Motor neuron (in vitro differentiated cells): ENCODE measurements at places on chromosomes 6 and 20. TPM values are rescaled to one million over a fixed set of nuclear protein-coding genes. Genes with fewer than 3 reads are reported as not detected.

GRCh38 chr20:33561692-33562601, 72.1 kb downstream of the CBFA2T2 start:
- peak; percentile 87 for ATAC-seq

- no peak for ATAC-seq
Measured at GRCh38 chr6:29035951-29036350, 9.0 kb downstream of the OR2W1 start.

DNA sequence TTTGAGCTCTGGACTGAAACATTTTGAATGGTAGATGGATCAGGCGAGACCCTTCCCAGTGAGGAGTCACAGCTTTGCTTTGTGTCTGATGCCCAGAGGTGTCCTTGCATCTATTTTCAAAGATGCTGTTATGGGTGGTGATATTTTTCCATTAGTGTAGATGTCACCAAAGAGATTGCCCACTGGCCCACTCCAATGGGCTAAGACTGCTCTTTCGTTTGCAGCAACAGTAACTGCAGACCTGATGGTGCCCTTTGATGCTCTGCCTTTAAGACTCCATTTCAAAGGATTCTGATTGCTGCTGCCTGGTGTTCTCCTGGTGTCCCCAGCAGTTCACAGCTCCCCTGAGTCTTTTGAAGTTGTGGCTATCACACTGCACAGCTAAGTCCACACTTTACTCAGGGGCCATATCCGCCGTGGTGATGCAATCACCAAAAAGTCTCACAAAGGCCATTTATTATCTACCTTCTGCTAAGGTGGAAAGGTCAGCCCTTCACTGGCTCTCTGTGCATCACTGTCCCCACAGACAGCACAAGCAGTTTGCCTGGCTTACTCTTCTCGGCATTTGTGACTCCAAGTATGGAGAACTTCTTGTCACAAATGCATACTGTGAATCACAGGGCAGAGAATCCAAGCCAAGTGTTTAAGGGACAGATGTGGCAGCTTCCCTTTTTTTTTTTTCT, 56.4 kb downstream of the NOX3 start:
- no peak for ATAC-seq

DNA sequence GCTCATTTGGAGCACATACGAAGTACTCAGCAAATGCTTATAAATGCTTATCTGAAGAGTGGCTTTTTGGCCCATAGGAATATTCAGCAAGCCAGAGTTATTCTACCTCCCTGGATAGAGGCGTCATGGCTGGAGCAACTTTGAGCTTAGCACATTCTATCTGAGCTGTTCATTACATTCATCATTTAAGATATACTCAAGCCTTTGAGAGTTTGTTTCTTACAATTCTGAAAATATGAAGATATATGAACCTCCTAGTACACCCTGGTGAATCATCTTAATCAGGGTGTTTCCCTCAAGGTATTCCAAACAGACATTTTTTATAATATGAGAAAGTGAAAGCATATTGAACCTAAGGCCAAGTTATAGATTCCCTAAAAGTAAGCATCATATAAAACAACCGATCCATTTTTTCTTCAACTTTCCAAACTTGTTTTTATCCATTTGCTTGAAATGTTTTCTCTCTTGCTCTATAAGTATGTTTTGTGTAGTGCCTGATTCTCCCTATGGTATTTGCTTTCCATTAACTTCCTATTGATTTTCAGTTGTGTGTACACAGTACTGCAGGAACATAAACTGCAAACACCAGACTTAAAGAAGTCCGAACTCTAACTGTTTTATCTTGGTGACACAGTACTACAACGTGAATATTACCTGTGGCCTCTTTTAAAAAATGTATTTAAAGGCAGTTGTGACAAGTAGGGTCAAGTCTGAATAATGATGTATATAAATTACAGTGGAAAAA, 139.7 kb upstream of the PTPRK start:
- no peak for ATAC-seq

Gene ADGRF4
- 0.10 and 0.19 TPM in 2 replicates for total RNA-seq

- no peak for ATAC-seq
Measured at GRCh38 chr6:169800116-169800667, 48.8 kb downstream of the ERMARD start.

Gene SLC22A23
- total RNA-seq: 11.7 and 13.3 TPM in 2 replicates
